ENCODE measurements at places on chromosomes 3 and 15. TPM values are rescaled to one million over a fixed set of nuclear protein-coding genes. Genes with fewer than 3 reads are reported as not detected.
A peak's percentile ranks its signal among the peaks of the same experiment; 100 is the strongest.

GRCh38 chr3:53350652-53351051 is 3.3 kb upstream of the DCP1A start:
- DNase-seq: peak; percentile 69

DNA sequence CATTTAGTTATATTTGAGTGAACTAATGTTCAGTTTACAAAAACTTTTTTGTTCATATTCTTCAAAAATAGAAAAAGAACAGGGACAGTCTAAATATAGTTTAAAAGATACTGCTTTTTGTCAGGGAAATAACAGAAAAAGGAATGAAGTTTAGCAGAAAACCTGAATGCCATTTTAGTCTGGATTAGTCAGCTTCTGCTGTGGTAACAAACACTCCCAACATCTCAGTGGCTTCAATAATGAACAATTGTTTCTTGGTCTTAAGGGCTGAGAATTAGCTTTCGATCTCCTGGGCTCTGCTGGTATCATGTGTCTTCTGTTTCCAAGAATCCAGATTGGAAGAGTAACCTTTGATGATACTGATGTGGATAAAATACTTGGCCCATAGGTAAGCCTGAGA is 12.4 kb upstream of the USP13 start:
- no peak for DNase-seq

- peak; percentile 37 for DNase-seq
These were observed 322.7 kb upstream of the ZNF717 start for GRCh38 chr3:76107935-76108570.

GRCh38 chr3:112297714-112298113 is 3.7 kb upstream of the SLC9C1 start:
- DNase-seq: no peak

DNA sequence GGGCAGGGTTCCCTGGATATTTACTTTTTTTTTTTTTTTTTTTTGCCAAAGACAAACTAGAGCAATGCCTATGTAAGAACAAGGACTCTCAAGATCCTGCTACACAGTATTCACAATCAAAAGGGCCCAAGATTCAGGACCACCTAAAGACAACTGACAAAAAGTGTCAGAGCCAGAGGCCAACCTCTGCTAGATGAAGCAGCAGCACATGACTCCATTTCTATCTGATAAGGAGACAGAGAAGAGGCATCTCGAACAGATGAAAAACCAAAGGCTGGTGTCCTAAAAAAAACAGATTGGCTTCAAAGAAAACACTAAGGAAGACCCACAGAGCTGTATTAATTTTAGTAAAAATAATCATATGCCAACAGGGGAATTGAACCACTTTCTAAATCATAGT is 20.0 kb downstream of the CMTM6 start:
- DNase-seq: no peak

FBXL22 gene
- 0.42 TPM for polyA plus RNA-seq

ZNF662 gene
- polyA plus RNA-seq: 4.1 TPM

DNA sequence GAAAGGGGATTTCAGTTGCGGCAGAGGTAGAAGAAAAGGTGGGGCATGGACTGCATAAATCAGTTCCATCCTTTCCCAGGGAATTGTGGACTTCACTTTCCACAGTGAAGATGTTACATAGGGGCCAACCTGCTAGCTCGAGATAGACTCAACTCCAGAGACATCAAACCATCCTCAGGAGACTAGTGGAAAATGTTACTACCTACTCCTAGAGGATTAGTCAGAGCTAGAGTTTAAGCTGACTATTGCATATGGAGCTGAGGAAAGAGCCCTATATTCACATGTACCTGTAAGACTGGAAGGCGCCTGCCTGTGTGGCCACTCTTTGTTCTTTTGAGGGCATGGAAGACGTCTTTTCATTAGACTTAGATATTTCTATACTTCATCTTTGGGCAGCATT is 69.2 kb downstream of the KLHL25 start:
- DNase-seq: no peak

IMPG2 gene
- 0.05 TPM for polyA plus RNA-seq

DNA sequence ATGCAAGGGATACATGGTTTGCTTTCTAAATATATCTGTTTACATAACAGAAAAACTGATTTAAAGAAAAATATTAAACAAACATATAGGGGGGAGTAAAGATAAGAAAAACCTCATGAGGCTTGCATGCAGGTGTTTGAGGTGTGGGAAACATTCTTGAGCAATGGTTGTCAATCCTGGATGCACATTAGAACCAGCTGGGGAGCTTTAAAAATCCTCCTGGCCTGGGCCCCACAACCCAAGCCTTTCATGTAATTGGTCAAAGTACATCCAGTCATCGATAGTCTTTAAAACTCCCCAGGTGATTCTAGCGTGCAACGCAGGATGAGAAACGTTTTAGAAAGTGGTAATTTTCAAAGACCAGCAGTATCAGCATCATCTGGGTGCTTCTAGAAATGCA is 18.3 kb downstream of the NMNAT3 start:
- no peak for DNase-seq

GOLGA8R gene
- 1.6 TPM for polyA plus RNA-seq

GRCh38 chr3:29004885-29005599 is 275.8 kb upstream of the RBMS3 start:
- no peak for DNase-seq

GRCh38 chr3:7536921-7537320 is 676.0 kb downstream of the GRM7 start:
- DNase-seq: no peak

ATP6V1A gene
- 32.2 TPM for polyA plus RNA-seq

DNA sequence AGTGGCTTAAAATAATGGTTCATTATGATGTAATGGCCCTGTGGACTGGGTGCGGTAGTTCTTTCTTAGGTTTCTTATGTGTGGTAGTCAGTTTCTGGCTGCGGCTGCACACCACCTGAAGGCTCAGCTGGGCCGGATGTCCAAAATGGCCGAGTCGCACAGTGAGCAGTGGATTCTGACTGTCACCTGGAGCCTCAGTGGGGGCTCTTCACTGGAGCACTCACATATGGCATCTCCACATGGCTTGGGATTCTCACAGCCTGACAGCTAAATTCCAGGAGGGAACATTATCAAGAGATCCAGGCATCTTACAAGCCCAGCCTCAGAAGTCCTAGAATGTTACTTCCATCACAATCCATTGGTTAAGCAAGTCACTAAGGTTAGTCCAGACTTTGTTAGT is 26.8 kb upstream of the ALDH1L1 start:
- no peak for DNase-seq

DNA sequence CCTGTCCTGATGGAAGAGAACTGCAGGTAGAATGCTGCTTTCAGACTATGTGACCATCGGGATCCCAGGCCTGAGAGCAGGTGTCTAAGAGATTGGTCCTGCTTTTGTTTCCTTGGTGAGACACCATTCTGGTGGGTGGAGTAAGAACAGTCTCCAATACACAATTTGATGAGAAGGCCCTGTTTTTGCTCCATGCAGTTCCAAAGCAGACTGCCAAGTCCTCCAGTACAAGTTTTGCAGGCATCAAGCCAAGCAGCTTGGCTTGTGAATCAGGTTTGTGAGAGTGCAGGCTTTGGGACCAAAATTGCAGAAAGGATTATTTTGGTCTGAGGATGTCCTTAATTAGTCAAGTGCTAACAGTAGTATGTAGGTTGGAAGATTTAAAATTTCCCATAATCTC is 381.6 kb downstream of the FOXP1 start:
- peak; percentile 80 for DNase-seq

DNA sequence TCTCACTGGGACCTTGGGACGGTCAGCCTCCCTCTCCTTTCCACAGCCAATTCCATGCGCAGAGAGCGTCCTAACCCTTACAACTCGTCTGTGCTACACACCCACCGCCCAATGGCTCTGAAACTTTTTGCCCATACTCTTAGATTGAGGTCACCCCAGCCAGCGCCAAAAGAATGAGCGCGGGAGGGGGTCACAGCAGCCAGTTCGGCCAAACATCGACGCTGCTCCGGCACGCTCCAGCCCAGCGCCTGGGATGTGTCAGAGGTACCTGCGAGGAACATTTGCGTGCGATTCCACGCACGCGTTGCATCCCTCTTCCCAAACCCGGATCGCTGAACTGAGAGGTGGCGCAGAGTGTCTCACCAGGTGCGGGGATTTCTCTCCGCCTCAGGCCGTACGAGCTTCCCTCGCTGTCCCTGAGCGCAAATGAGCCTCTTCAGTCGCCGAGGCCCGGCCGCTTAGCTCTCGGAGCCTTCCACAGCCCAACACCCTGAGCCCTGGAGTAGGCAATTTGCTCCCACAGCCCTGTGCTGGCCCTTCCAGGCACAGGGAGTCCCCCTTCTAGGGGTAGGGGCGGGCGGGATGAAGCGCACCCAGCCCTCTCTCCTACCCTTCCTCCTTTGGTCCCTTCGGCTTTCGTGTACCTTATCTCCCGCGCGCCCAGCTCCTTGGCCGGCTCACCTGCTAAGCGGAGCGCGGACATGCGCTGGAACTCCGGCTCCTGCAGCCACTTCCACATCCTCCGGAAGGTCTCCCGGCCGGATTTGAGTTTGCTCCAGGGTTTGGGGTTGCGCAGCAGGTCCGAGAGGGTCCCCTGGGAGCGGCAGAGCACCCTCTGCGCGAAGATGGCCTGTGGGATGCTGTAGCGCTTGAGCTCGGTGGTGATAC is 1.8 kb downstream of the ONECUT1 start:
- no peak for DNase-seq

HMG20A gene
- polyA plus RNA-seq: 12.7 TPM

EFL1 gene
- 8.7 TPM for polyA plus RNA-seq

DNA sequence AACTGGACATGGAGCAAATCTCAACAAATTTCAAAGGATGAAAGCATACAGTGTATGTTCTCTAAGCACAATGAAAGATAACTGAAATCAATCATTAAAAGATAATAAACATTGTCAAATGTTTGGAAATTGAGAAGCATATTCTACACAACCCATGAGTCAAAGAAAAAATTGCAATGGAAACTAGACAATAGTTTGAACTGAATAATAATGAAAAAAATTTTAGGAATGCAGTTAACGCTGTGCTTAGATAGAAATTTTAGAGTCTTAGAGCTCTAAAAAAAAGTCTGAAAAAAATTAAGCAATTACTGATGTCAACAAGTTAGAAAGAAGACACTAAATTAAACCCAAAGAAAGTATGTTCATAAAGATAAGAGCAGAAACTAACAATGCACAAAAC is 15.5 kb downstream of the RABL3 start:
- no peak for DNase-seq

All from lung (tissue), 17 donors.